ENCODE measurements at places on chromosomes 16 and 17.

GRCh38 chr17:27521281-27522027, 65.2 kb downstream of the KSR1 start:
- no peak for DNase-seq

GRCh38 chr16:67936880-67937605, 393 bp upstream of the PSMB10 start:
- DNase-seq, result peak; percentile 57

DNA sequence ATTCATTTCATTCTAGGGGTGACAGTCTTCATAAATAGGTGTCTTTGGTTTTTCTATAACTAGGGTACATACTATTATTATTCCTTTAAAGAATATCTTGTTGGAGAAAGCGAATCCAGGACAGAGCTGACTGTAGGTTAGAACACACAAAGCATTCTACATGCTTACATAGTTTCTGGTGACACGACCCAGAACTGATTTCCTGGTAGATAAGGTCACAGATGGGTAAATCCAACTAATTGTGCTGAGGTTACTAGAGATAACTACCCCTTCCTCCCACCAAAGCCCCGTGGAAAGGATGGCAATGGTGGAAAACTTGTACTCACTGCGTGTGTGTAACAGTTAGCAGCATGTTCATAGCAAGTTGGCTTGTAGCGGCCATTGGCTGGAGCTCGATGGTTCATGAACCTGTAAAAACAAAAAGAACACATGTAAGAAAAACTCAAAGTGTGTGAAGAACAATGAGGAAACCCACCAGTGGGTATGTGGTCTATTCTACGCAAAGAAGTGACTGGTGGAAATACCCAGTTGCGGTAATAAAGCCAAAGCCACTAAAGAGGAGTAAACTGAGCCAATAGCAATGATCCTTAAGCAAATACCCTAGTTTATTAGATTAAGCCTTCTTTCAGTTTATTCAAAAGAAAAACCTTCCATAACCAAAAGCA, 7.7 kb downstream of the MMD start:
- no peak for DNase-seq

- no peak for DNase-seq
These were observed 2.1 kb downstream of the PRPSAP1 start for GRCh38 chr17:76351526-76352071.

GRCh38 chr17:50207315-50207714, 5.9 kb upstream of the COL1A1 start:
- no peak for DNase-seq

- DNase-seq, result peak; percentile 7
These were observed 79.8 kb upstream of the TBC1D3K start for GRCh38 chr17:37844158-37844976.

DNA sequence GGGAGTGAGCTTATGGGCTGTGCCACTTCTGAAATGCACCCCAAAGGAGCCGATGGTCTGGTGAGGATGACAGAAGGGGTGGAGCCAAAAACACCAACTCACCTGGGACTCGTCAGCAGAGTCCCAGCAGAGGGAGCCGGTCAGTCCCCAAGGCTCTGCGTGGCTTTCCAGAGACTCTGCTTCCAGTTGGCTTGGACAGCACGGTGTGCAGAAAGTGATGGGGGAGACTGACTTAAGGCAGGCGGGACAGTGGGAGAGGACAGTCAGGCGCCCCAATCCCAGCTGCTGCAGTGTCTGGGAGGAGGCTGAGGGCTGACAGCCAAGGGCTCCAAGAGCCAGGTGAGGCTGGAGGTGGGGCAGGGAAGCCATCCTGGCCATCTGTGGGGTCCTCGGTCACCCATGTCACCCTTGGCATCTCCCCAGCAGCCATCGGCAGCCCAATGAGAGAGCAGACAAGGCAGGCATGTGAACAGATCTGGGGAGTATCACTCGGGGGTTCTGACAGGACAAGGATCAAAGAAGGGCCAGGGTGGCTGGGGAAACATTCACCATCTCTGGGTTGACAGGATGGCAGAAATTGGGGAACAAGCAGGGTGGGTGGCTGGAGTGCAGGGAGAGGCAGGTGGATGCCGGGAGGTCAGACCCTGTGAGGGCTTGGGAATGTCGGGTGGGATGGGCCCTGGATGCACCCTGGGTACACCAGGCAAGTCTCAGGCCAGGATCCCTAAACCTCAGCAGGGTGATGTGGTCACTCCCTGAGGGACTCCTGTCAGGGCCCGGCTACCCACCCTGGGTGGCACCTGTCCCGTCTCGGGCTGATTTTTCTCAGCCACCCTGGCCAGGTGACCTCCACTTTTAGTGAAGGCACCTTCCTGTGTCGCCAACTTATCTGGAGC, 8.9 kb upstream of the KRTAP17-1 start:
- no peak for DNase-seq

- no peak for DNase-seq
These were observed 59.5 kb downstream of the CCDC182 start for GRCh38 chr17:57685499-57686132.

DNA sequence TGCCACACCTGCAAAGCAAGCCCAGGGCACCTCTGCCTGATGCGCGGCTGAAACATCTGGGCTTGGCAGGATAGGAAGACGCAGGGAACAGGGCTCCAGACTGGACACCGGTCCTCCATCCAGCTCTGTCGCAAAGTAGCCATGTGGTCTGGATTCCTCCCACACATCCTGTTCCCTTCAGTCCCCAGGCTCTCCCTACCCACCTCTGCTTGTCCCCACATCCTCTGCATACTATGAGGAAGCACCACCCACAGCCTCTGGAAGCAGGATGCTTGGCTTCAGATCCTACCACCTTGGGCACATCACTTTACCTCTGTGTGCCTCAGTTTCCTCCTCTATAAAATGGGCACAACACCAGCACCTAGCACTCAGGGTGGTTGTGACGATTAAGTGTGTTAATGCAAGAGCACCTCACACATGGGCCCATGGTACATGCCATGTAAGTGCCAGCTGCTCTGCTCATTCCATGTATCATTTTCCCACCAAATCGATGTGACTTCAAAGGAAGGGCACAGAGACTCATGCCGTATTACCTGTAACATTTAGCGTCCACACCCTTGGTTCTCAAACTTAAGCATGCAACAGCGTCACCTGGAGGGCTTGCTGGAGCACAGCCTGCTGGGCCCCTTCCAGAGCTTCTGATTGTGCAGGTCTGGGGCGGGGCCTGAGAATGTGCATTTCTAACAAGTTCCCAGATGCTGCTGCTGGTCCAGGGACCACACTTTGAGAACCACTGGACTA, 138.6 kb upstream of the SDK2 start:
- DNase-seq, result no peak

DNA sequence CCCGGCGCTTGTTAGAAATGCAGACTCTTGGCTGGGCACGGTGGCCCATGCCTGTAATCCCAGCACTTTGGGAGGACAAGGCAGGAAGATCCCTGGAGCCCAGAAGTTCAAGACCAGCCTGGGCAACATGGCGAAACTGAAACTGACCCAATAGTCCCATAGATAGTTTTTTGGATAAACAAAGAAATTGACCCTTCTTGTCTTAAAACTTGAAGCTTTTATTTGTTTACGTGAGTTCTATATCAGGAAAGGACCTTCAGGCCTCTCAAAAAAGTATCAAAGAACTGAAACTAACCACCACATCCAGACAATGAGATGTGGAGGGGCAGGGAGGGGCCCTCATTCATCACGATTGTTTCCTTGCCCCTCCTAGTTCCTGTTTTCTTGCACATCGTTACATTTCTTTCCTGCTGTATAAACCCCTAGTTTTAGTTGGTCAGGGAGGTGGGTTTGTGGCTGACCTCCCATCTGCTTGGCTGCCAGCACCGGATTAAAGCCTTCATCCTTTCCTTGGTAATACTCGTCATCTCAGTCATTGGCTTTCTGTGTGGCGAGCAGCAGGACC, 29.9 kb upstream of the PRM1 start:
- DNase-seq, result no peak

DNA sequence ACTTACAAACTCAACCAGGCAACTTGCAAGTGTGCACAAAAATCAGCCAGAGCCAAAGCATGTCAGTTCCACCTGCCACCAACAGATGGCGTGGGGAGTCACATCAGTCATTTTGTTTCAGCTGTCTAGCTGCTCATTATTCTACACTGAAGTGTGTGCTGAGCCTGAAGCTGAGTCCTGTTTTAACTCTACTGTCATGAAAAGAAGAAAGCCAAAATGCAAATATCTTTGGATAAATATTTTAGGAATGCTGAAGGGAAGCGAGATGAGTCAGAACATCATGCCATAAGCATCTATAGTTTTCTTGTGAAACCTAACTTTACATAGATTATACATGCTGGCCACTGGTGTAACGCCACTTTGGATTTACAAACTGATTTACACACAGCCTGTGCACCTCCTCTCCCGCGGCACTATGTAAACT, 172.6 kb downstream of the CDK5R1 start:
- DNase-seq, result peak; percentile 38

- DNase-seq, result no peak
These were observed 715 bp downstream of the ENDOV start for GRCh38 chr17:80415626-80416137.

DNA sequence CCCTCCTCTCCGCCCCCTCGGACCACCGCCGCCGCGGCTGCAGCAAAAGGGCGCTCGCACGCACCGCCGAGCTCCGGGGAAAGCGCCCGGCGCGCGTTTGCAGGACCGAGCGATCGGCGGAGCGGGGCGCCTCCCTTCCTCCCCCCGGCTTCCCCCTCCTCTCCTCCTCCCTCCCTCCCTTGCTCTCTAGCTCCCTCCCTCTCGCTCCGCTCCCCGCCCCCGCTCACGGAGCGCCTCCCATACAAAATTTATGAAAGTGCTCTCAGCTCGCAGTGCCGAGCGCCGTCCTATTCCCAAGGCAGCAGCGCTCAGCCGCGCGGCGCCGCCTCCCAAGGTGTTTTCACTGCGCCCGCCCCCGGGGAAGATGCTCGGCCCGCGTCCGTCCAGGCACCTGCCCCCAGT, at the start of gene RTN4RL1:
Gene RTN4RL1, minus strand, starts transcription at position 115 of the 402 bp plus-strand sequence. CDS start 469 bp downstream, outside the sequence.
- peak; percentile 65 for DNase-seq

DNA sequence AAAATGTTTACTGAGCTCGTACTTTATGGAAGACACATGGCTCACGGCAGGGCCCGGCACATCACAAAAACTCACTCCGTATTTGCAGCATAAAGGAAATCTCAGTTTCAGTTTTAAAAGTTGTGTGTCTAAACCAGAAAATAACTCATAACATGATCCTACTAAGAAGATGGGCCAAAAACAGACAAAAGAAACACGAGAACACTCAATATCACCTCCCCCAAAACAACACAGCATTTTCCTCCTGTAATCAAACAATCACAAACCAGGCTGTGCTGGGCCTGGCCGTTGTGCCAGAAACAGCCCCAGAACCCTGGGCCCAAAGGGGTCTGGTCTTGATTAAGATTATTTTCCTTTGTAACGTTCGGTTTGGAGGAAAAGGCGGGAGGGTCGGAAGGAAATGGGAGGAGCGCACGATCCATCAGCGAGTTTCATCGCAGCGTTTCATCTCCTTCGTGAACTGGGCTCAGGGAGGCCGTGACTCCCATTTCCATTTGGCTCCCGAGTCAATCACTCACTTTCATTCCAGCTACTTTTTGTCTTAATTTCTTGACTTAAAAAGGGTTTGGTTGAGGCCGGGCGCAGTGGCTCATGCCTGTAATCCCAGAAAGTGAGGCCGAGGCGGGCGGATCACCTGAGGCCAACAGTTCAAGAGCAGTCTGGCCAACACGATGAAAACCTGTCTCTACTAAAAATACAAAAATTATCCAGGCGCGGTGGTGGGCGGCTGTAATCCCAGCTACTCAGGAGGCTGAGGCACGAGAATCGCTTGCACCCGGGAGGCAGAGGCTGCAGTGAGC, 61.4 kb downstream of the NXN start:
- no peak for DNase-seq

DNA sequence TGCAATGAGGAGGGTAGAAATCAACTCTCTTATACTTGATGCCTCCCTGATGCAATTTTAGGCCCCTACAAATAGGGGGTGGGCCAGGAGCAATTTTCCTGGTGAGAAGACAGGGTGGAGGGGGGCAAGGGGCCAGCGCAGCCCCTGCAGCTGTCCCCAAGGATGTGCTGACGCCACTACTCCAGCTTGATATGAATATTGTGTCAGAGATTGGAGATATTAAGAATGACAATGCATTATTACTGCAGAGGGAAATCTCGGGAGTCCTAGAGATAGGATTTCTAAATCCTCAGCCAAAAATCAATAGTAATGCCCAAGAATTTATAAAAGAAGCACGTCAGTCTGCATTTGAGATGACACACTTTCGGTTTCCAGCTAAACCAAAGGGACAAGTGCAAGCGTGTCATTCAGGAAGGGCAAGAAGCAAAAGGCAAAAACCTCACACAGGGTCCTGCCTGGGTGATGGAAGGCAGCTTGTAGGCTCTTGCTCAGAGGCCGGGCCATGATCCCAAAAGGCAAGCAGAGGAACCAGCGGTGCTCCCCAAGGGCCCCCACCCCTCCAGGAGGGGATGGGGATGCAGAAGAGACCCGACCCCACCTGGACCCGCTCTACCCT, 178.8 kb downstream of the C16orf78 start:
- no peak for DNase-seq

GRCh38 chr17:19750835-19751234, 2.7 kb upstream of the ALDH3A1 start:
- no peak for DNase-seq

- no peak for DNase-seq
These were observed 4.0 kb downstream of the NUPR1 start for GRCh38 chr16:28534542-28535373.

- no peak for DNase-seq
These were observed 62.5 kb upstream of the NFAT5 start for GRCh38 chr16:69503244-69503643.

GRCh38 chr17:64736804-64737492, 74.8 kb upstream of the SMURF2 start:
- no peak for DNase-seq

Measured in activated T-helper 1 cell treated with anti-CD3 and anti-CD28 coated beads, Interleukin-2, amount 50 U/mL, for 16 hours (primary cell).